ENCODE measurements at places on chromosomes 1 and 21.

DNA sequence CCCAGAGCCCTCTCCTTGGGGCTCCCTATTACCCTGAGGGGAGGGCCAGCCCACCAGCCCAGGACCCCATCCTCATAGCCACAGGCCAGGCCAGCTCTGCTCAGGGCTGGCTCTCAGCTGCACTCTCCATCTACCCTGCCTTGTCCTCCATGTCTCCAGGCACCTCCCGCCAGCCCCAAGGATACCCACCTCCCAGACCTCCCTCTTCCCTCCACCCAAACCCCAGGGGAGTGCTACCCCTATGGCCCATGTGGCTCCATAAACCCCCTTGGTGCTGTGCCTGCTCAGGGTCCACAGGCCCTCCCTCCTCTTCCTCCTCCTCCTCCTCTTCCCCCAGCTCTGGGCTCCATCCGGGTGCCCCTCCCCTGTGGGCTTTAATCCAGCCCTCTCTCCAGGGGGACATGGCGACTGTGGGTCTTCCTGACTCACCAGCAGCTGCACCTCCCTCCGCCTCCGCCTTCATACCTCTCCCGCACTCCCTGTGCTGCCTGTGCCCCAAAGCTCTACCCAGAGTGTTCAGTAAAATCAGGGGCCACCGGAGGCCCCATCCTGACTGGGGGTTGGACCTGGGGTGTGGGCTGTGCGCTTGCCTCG is 9.1 kb downstream of the YBEY start:
- DNase-seq = no peak

DNA sequence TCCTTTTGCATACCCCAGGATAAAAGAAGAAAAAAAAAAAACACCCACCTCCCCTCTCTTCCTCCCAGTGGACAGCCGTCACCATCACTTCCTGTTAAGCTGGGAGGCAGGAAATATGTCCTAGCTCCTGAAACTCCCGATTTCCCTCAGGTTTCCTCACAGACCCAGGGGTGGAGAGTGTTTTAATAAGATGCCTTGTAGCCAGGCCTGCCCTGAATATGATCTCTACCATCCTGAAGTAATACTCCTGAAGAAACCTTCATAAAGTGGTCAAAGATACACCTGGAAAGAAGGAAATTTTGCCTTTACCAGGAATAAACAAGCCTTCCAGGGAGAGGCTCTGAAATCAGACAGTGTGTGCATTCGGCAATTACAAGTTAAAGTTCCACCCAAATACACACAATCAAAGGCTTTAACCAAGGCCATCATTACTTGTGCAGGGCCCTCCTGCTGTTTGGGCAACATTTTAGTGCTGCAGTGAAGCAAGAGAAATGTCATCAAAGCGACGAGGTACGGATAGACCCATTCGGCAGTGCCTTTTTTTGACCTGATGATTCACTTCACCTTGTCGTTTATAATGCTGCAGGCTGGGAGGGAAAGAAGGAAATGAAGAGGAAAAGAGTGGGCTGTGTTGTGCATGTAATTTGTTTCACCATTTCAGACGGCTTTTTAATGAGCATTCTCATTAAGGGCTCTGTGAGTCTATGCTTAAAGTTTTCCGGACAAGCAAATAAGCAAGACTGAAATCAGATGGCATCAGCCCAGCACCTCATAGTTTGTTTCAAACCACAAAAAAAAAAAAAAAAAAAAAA is 41.0 kb upstream of the RASAL2 start:
- no peak for DNase-seq

DNA sequence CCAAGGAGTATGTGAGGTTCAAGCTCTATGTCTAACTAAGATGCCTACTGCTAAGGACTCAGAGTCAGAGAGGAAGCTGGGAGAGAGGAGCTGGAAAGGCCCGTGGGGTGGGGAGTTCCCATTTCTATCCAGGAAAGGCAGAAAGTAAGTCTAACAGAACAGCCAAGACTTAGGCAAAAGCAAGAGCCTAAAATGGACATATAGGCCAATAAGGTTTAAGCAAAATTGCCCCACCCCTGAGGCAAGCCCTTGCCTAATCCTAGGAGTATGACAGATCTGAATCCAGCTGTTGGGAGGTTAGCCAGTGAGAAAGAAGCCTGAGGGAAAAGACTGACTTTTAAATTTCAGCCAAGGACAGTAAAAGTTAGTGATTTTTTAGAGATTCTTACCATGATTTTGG is 1.6 kb upstream of the KLHDC9 start:
- DNase-seq = no peak

- DNase-seq = no peak
These were observed 47.4 kb upstream of the ENAH start for GRCh38 chr1:225700164-225700821.

DNA sequence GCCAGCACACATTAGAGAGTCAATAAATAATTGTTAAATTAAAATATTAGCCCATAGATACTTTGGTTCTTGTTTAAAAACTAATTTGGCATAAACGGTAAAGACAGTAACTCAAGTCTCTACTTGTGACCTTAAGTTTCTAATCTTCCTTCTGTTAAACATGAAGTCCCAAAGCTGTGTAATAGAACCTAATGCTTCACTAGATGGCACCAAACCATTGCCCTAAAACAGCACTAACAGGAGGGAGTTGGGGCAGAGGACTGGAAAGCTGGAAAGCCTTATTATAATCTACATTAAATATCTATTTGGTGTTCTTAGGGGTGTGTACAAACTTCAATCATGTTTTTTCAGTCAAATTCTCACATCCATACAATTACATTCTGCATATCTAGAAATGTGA is 176.7 kb downstream of the OLFM3 start:
- DNase-seq = no peak

- no peak for DNase-seq
These were observed 92.1 kb downstream of the SYF2 start for GRCh38 chr1:25140073-25140797.

GRCh38 chr1:161200992-161201835 is 953 bp upstream of the NDUFS2 start:
- no peak for DNase-seq

- no peak for DNase-seq
These were observed 425.7 kb upstream of the USP24 start for GRCh38 chr1:55640708-55641473.

GRCh38 chr1:68047659-68048026 is 2.8 kb downstream of the DIRAS3 start:
- DNase-seq = no peak

DNA sequence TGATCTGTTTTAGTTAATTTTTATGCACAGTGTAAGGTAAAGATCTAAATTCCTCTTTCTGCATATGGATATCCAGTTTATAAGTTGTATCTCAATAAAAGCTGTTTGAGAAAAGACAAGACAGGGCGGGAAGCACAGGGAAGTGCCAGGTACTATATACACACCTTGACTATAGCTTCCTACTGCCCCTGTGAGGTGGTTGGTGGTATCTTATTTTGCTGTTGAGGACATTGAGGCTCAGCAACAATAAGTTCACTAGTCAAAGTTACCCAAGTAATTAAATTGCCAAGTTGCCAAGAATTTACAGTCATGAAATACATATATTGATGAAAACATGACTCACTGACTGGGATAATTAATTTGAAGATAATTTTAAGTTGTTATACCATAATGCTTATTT is 109.1 kb downstream of the CD247 start:
- DNase-seq = no peak

DNA sequence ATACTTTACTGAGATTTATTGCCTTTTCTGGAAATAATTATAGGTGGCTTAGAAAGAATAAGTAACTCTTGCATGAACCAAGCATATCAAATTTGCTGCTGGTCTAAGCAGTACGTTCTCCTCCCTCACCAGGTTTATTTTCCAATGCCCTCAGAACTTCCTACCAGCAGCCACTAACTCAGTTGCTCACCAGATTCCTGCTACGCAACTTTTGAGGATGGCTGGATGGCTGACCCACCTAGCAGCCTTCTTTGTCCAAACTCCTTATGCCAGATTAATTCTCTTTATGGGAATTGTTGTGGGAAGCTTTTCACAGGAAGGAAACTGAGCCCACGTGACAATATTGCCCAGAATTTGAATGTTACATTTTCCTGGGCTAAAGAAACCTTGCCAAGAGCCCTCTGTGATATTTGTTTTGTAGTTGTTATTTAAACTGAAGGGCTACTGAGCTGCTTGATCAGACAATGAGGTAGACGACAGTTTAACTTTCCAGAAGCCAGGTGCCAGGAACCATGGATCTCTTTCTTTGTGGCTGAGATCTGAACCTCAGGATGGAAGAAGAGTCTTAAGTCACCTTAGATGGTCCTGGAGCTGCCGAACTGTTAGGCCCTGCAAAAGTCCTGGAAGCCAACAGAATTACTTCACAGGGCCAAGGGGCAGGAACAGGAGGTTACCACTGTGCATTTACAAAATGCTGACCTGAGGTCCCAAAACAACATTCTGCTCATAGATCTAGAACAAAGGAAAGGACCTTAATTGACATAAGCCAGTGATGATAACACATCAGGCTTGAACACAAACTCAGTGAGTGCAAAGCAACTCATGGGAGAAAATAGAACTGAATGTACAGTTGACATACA is 85.5 kb upstream of the ATP1A1 start:
- no peak for DNase-seq

DNA sequence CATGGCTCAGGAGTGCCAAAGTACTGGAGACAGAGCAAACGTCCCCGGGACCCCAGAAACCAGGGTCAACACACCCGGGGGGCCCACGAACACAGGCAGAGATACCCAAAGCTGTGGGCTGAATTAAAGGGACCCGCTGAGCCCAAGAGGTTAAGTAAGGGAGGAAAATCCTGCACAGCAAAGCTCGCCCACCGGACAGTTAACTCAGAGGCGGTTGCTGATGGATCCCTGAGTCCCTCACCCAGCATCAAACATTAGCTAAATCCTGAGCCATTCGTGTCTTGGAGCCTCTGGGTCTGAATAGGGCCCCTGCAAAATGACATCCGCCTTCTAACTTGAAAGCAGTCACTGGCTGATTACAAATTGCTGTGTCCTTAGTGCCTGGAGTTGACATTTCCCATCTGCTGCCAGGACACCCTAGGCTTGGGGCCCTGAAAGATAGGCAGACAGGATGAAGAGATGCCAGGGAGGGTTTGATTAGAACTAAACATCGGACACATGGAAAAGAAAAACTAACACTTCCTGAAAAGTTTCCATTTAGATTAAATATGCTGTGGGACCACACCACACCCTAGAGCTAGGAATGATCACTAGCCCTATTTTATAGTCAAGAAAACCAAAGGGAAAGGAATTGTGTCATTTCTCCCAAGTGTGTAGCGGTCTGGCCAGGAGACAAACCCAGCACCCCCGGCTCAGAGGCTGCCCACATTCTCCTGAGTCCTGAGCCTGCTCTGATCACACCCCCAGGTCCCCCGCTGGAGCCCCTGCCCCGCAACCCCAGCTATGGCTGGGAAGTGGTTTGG is 239.3 kb downstream of the NPHP4 start:
- no peak for DNase-seq

GRCh38 chr1:116033322-116033721 is 57.0 kb downstream of the SLC22A15 start:
- DNase-seq = no peak

- DNase-seq = no peak
These were observed 168.9 kb downstream of the FASLG start for GRCh38 chr1:172827841-172828240.

GRCh38 chr1:248393050-248393449 is 9.8 kb upstream of the OR2T1 start:
- no peak for DNase-seq

DNA sequence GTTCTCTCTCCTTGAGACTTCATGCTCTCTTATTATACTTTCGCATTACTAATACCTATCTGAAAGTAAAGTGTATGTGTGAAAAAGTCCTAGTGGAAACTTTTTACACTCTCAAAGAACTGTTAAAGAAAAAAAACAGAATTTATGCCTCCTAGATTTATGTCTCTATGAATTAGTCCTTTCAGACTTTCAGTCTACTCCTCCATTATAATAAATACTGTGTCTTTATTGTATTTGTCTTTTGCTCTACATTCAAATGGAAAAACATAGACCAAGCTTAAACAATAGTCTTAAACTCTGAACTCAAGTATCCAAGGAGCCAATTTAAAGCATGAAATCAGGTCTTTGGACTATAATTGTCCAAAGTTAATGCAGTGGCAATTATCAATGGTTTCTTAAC is 1449.0 kb downstream of the PLA2G4A start:
- DNase-seq = no peak

- DNase-seq = no peak
These were observed 384.7 kb upstream of the CXADR start for GRCh38 chr21:17128132-17128531.

GRCh38 chr1:65881067-65881594 is 88.4 kb downstream of the PDE4B start:
- no peak for DNase-seq

DNA sequence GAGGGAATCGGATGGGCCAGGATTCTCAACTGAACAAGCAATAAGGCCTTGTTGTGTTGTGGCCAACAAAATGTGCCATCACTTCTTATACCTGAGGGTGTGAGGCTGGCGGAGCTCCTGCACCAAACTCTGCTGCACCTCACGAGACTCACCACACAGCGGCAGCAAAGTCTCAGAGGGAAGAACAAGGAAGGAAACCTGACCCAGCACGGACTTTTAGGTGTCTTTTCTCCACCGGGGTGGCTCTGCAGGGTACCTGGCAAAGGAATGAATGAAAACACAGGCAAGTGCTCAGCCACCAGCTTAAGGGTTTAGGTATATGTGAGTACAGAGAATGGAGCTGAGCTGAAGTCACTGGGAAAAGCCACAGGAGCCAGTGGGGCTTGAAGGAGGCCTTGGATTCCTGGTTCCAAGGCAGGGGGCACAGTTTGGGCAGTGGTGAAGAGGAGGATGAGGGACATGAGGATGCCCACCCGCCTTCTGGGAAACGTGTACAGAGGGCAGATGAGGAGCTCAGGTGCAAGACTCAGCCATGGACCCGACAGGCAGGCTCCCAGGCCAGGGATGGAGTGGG is 31.1 kb upstream of the HSD3B1 start:
- DNase-seq = no peak

GRCh38 chr21:45970674-45971615 is 10.6 kb upstream of the COL6A1 start:
- peak; percentile 31 for DNase-seq

DNA sequence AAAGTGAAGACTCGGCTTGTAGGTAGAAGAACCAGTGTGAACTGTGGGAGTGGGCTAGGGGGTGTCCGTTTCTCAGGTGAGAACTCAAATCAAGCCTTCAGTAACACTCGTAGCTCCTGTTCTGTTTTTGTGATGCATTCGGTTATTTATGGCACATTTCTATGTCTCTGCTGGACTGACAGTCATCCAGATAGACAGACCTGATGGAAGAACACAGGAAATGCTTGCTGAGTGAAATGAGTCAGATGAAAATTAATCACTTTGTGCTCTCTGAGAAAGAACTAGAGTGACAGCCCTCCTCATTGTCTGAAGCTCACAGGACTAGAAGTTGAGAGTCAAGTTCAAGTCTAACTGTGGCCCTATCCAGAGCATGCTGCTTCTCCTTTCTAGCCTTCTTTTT is 360.1 kb upstream of the PLXNA2 start:
- DNase-seq = no peak
